GM12864 (cell line): ENCODE measurements at places on chromosomes 12 and 14.

GRCh38 chr14:53151523-53152183 is 1.5 kb downstream of the DDHD1 start:
- no peak for DNase-seq

DNA sequence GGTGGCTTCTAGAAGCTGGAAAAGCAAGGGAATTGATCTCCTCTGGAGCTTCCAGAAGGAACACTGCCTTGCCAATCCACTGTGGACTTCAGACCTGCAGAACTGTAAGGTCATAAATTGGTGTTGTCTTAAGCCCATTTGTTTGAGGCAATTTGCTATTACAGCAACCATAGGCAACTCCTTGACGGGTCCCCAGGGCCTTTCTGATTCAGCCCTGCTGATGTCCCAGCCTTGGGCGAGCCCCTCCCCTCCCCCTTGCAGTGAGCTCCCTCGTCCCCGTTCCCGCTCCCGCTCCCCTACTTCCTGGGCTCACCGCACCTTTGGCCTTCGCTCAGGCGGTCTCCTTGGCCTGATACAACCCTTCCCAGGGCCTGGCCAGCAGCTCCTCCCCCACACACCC is 18.9 kb upstream of the DIO3 start:
- no peak for DNase-seq

- no peak for DNase-seq
Measured at GRCh38 chr14:98501335-98501734, 770.7 kb downstream of the BCL11B start.

- no peak for DNase-seq
Measured at GRCh38 chr14:74469548-74470518, 23.3 kb downstream of the NPC2 start.

DNA sequence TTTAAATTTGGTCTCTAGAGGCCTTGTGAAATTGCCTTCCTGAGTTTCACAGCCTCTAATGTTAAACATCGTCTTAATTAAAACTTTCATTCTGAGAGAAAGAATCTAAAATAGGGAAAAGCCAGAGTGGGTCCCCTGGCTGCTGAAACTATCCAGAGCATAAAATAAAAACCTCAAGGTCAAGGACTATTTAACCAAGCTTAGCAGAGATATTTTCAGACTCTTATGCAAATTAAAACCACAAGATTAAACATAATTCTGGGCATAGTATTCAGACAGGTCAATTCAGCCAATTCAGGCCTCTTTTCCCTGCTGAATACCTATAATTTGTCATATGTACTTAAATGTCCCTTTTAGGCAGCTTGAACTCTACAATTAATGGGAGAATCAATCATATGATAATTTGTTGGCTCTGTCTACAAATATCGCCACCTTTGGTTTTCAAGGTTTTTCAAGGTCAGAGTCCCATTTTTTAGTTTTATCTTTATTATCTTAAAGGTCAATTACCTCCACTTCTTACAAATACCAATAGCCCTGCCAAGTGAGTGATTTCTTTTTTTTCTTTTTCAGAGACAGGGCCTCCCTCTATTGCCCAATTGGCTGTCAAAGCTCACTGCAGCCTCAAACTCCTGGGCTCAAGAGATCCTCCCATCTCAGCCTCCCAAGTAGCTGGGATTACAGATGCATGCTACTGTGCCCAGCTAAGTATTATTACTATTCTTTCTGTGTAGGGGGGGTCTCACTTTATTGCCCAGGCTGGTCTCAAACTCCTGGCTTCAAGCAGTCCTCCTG is 257.1 kb downstream of the PHLDA1 start:
- no peak for DNase-seq

DNA sequence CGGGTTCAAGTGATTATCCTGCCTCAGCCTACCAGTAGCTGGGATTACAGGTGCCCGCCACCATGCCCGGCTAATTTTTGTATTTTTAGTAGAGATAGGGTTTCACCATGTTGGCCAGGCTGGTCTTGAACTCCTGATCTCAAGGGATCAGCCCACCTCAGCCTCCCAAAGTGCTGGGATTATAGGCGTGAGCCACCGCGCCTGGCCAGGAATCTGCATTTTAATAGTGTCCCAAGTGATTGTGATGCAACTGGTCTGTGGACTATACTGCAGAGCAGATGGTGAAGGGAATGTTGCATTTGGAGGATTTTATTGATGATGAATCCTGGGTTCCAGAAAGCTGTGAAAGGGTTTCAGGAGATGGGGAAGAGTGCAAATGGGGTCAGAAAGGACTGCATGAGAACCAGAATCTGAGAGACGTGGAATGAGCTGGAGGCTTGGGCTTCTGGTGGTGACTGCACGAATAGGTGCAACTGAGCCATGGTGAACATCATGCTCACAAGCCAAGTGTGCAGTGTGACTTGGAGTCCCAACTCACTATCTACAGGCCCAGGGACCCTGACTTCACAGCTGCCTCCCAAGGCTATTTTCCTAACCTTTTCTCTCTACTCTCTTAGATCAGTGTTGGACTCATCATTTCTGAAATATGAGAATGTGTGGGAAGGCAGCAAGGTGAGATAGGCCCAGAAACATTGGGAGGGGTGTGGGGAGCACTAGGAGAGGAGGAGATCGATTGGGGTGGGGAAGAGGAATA is 4.5 kb downstream of the RPS26 start:
- DNase-seq: no peak

GRCh38 chr14:94128216-94128839 is 1.1 kb downstream of the IFI27L2 start:
- DNase-seq: no peak

- DNase-seq: no peak
Measured at GRCh38 chr12:1666685-1667162, 24.1 kb upstream of the ADIPOR2 start.

DNA sequence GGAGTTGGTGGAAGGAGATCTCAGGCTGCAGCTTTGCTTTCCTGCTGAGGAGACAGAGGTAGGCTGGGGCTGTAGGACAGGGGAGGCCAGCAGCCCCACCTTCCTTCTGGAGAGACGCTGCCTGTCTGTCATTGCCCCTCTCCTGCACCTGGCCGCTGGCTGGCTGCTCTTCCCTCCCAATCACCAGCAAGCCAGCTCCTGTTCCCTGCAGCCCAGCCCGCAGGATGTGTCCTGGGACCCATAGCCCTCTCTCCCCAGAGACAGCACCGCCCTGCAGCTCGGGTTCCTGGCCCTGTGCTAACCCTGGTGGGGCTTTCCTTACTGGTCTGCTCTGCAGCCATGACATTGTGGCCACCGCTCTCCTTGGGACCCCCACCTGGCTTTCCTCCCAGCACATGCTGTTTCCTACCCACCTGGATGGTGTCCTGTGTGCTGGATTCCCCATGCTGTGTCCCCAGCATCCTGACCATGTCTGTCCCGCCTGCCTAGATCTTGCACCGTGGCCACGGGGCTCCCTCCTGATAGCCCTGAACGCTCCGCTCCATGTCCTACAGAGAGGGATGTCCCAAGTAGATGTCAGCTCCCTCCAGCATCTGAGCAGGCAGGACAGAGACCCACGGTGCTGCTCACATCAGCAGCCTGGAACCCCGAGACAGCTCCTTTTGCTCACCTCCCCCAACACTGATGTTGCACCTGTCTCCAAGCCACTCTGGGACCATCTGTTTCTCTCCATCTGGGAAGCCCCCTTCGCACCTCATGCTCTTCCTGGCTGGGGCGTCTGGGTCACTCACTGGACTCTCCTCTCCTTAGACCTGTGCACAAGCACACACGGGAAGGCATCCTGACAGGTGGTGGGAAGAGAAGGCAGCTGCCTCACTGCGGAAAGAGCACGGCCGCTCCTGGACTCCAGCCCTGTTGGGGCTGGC is 1.1 kb upstream of the MTA1 start:
- no peak for DNase-seq

DNA sequence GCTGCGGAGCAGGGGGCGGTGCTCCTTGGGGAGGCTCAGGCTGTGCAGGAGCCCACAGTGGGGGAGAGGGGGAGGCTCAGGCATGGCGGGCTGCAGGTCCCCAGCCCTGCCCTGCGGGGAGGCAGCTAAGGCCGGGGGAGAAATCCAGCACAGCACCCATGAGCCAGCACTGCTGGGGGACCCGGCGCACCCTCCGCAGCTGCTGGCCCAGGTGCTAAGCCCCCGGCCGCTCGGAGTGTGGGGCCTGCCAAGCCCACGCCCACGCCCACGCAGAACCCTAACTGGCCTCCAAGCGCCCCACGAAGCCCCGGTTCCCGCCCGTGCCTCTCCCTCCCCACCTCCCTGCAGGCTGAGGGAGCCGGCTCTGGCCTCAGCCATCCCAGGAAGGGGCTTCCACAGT is 145.6 kb upstream of the SEL1L start:
- no peak for DNase-seq

DNA sequence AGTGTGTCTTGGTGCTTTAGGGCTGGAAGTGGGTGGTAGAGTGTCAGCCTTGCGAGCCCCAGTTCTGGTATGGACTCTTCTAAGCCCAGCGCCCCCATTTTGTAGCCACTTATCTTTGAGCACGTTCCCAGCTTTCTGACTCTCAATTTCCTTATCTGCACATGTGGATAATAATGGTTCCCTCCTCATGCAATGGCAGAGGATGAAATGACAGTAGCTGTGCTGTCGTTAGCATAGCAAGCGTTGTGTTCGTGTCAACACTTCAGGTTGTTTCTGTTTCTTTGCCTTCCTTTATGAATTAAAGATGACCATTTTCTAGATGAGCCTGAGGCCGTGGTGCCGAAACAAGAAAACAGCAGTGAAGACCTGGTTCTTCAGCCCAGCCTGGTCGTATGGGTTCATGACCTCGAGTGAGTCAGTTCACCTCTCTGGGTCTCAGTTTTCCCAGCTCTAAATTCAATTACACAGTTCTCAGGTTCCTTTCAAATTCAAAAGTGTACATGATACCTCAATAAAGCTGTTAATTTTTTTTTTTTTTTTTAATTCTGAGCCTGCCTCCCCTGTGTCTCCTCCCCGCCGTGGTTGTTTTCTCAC is 233.0 kb downstream of the SLC41A2 start:
- no peak for DNase-seq

- no peak for DNase-seq
Measured at GRCh38 chr12:111761706-111762105, 5.0 kb upstream of the ALDH2 start.

DNA sequence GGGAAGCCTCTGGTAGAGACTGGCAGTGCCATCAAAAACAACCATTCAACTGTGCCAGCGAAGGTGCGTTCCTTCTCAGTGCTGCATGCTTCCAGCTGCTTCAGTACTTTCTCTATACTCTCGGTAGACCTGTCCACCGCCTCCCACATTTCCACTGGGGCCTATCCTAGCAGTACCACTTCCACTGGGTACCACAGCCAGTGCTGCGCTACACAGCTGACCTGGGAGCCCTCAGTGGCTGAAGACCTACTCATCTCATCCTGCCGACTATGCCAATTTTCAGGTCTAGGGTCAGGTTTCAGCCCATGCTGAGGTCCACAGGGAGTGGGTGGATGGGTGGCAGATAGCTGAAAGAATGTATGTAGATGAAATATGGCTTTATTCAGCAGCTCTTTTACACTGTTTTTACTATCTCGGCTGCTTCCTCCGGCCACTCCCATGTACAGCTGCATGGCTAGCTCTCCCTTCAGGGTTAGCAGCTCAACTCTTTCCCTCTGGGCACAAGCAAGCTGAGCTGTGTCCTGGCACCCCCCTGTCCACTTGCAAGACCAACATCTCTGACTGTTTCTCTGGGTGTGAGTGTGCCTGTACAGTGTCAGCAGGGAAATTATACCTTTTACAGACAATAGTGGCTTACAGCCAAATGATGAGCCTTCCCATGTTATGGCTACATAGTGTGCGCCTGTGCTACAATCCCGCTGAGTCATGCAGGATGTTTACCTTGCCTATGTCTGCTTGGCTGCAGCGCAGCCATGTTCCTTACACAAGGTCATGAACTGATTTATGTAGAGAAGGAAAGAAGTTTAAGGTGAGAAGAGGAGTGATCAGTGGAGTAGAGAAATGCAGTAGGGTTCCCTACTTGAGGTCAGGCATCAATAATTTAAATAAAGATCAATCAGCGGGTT is 125.7 kb upstream of the DDHD1 start:
- DNase-seq: no peak

DNA sequence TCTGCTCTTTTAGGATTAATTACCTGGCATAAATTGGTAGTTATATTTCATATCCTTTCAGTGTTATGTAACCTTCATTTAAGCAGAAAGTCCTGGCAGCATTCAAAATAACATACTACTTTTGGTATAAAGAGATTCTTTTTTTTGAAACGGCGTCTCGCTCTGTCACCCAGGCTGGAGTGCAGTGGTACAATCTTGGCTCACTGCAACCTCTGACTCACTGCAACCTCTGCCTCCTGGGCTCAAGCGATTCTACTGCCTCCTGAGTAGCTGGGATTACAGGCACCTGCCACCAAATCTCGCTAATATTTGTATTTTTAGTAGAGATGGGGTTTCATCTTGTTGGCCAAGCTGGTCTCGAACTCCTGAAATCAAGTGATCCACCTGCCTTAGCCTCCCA is 9.2 kb downstream of the KTN1 start:
- no peak for DNase-seq

GRCh38 chr12:1761857-1762256 is 58.5 kb upstream of the LRTM2 start:
- DNase-seq: no peak

- no peak for DNase-seq
Measured at GRCh38 chr12:30840715-30841114, 85.8 kb upstream of the TSPAN11 start.

GRCh38 chr12:22228022-22228875 is 106.3 kb downstream of the ST8SIA1 start:
- DNase-seq: no peak

DNA sequence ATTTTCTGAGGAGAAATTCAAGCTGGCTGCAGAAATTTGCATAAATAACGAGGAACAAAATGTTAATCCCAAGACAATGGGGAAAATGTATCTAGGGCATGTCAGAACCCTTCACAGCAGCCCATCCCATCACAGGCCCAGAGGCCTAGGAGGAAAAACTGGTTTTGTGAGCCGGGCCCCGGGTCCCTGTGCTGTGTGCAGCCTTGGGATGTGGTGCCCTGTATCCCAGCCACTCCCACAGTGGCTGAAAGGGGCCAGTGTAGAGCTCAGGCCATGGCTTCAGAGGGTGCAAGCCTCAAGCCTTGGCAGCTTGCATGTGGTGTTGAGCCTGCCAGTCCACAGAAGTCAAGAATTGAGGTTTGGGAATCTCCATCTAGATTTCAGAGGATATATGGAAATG is 57.7 kb downstream of the NPAS3 start:
- no peak for DNase-seq

DNA sequence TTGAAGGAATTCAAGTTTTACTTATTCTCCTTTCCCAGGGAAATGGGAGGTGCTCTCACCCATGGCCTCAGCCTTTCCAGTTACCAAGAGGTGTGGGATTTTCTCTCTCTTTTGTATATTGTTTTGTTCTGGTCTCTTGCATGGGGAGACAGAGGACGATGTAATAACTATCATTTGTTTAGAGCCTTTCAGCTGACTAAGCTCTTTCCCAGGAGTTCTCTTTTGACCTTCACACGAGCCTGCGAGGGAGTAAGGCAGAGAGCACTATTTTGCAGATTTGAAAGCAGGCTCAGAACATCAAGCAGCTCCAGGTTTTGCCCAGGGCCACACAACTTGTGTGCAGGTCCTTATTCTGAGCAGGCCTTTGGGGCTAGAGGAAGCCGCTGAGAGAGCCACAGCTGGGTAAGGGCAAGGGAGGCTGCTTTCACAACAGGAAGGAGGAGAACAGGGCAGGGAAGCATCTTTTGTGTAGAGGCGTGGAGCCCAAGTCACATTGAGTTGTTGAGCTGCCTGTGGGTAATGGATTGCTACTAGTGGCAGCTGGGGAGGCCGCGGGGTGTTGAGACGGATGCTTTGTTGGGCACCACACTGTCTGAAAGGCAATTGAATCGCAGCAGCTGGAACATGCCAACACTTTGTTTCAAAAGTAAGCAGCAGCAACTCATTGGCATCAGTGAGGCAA is 116.2 kb downstream of the PRMT8 start:
- no peak for DNase-seq
